ENCODE measurements at places on chromosomes 5 and 9. TPM values are rescaled to one million over a fixed set of nuclear protein-coding genes. Genes with fewer than 3 reads are reported as not detected.

The NOXA1 gene
- total RNA-seq: 0.81 TPM

DNA sequence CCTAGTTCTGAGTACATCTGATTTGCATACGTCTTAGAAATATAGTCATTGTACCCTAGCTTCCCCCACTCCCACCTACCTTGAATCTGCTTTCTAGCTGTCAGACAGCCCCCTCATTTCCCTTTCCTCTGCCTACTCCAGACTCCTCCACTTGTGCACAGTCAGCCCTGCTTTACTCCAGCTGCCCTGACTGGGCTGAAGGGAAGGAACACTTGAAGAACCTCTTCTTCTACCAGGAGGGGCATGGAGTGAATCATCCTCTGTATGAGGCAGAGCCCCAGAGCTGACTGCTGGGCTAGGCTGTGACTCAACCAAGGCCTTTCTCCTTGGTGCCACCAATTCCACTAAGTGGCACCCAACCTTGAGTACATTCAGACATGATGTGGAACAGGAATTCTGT lies 18.1 kb upstream of the ZFR start:
- DNase-seq: no peak

GRCh38 chr9:134978272-134978671 lies 60.6 kb upstream of the FCN1 start:
- DNase-seq: peak; percentile 3

DNA sequence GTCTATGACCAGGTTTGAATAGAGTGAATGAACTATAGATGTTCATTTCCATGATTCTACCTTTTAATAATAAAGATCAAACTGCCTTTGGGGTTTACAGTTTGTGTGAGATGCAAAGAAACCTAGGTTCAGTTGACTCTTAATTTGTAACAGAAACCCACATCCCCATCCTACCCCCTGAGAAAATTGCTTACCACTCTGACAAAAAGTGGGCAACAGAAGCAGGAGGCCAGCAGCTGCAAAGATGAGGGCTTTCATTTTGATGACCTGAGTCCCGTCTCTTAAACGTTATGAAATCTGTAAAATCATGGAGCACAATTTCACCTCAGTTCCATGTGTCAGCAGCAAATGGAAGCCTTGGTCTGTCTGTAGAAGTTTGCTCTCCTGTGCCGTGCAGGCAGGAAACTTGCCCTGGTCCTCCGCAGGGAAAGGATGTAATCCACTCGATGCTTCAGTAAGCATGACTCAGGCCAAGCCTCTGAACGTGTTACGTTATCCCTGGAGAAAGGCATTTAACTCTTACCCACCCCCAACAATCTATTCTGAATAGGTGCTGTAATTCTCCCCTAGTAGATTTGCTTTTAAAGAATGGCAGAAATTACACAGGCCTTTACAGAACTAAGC lies at the start of gene F2RL2:
TSS of gene F2RL2 (minus strand) at position 431 of the 624 bp plus-strand sequence. CDS start at position 258, 173 bp downstream.
- peak; percentile 39 for DNase-seq

The CER1 gene
- total RNA-seq: not detected

- DNase-seq: no peak
Observed at GRCh38 chr5:69105996-69106906, 12.4 kb downstream of the SLC30A5 start.

DNA sequence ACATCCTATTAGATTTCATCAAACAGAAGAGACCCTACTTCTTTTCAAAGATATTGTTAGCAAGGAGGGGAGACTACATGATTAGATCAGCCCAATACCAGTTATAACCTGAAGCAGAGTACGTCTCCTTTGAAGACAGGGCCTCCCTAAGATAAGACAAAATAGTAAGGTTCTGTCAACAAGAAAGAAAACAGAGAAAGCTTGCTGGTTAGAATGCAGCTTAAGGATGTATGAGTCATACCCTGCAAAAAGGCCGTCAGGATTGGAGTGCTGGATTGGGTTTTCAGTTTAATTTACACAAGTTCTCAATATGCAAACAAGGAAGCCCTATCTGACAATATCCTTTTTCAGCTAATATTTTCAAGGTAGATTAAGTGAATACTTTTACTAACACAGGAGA lies 1581.2 kb upstream of the WWC1 start:
- DNase-seq: no peak

The KIF27 gene
- 3.0 TPM for total RNA-seq
